GM12864 (cell line): ENCODE measurements at places on chromosomes 12 and 14.

DNA sequence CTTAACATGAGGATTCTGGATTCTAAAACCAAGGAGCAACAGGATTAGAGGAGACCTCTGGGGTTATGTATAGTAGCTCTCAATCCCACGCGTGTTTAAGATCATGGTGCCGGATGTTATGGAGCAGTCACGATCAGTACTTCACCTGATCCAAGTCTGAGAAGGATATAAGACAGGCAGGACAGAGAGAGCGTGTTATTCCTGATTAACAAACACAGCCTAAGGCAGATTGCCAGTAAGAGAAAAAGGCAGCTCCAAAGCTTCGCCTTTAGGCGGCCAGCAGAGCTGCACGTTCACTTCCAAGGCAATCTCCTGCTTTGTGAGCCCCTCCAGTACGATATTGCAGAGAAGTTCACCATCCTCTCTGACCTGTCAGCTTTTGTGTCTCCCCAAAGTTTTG, 5.5 kb downstream of the SETD3 start:
- no peak for DNase-seq

- no peak for DNase-seq
Observed at GRCh38 chr12:67460388-67460787, 188.2 kb upstream of the DYRK2 start.

DNA sequence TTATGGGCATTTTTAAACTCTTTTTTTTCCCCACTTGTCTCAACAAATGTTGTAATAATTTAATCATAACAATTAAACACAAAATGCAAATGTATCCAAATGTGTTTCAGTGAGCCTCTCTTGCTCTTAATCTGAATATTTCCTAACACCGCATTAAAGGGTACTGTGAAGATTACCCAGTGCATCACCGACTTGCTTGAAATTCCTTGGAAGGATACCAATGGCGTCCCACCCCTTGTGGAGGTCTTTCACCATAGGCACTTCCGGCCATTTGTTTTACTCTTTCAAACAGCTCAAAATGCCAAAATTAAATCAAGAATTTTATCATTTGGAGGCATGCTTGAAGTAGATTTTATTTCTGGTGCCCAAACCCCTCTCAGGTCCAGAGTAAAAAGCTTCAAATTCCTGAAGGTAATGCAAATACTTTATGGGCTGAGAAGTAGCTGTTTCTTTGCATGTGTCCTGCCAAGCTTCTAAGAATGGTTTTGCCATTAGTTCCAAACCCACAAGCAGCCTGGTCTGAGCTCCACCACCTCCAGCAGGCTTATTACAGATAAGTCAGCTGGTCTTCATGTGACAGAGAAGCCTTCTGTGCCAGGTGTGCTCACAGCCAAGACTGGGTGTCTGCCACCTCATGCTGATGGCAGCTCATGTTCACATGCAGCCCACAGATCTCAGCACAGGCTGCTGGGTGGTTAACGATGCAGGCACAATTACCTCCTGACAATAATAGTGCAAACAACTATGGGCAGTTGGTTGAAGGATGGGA, 16.4 kb upstream of the NUDT4 start:
- no peak for DNase-seq

- DNase-seq: no peak
Observed at GRCh38 chr14:66038618-66039017, 447.6 kb upstream of the CCDC196 start.

GRCh38 chr12:31218203-31219025, 107.5 kb downstream of the SINHCAF start:
- DNase-seq: no peak

- no peak for DNase-seq
Observed at GRCh38 chr12:116395396-116395795, 117.9 kb upstream of the MED13L start.

DNA sequence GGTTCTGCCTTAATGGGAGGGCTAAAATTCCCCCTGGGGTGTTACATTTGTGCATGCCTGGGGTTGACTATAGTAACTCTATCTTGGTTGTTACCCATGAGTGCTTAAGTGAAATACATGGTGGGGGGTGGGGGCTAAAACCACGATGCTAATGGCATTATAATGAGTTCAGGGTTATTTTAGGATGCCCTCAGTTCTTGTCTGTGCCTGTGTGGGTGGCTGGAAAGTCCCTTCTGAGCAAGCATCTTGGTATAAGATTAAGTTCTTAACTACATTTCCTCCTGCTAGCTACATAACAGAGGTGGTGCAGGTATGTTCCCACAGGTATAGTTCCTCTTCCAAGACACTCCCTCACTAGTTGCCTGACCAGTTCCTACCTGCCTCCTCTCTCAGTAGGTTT, 822.3 kb downstream of the LRFN5 start:
- DNase-seq: peak; percentile 34

DNA sequence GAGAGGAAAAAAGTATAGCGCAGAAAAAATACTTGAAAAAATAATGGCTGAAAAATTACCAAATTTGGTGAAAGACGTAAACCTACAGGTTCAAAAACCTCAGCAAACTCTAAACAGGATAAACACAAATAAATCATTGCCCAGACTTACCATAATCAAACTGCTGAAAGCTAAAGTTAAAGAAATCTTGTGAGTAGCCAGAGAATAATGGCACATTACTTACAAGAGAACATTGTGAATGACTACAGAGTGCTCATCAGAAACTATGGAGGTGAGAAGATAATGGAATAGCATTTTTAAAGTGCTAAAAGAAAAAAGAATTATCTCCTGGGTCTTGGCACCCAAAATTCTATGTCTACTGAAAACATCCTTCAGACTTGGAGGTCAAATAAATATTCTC, 36.0 kb downstream of the ATF1 start:
- DNase-seq: no peak

DNA sequence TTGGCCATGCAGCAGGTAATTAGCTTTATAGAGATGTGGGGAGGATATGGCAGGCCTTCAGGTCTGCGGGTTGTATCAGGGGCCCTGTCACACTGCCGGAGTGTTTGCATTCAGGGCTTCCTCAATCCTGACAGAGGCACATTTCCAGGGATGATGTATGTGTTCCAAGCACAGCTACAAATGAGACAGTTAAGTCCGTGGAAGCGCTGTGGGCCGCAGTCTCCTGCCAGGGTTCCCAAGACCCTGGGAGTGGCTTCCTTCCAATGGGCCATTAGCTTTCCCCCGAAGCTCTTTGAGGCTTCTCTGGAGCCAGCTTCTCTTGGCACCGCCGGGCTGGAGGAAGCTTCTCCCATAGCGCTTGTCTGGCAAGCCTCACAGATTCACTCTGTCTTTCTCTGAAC, 1524.7 kb upstream of the TMEM132C start:
- no peak for DNase-seq

GRCh38 chr14:69260190-69260860, 367 bp downstream of the GALNT16 start:
- DNase-seq: no peak

DNA sequence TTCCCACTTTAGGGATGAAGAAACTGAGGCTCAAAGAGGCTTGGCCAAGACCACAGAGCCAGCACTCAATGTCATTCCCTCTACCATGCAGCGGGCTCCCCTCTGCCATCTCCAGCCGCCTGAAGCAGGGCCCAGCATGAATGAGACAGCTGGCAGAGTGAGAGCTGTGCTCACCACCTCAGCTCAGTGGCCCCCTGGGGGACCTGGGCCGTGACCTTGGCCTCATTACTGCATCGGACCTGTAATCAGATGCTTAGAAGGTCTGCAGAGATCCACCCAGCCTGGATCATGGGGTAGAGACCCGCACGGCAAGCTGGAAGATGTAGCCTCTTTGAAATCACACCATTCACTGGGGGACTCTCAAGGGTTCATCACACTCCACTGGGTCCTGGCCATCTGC, 22.7 kb upstream of the CORO1C start:
- no peak for DNase-seq

GRCh38 chr12:88029093-88029665, at the start of gene C12orf50:
TSS of gene C12orf50 (minus strand) at chr12:88029401. CDS start at chr12:88026962, 2,439 bp downstream.
- no peak for DNase-seq

DNA sequence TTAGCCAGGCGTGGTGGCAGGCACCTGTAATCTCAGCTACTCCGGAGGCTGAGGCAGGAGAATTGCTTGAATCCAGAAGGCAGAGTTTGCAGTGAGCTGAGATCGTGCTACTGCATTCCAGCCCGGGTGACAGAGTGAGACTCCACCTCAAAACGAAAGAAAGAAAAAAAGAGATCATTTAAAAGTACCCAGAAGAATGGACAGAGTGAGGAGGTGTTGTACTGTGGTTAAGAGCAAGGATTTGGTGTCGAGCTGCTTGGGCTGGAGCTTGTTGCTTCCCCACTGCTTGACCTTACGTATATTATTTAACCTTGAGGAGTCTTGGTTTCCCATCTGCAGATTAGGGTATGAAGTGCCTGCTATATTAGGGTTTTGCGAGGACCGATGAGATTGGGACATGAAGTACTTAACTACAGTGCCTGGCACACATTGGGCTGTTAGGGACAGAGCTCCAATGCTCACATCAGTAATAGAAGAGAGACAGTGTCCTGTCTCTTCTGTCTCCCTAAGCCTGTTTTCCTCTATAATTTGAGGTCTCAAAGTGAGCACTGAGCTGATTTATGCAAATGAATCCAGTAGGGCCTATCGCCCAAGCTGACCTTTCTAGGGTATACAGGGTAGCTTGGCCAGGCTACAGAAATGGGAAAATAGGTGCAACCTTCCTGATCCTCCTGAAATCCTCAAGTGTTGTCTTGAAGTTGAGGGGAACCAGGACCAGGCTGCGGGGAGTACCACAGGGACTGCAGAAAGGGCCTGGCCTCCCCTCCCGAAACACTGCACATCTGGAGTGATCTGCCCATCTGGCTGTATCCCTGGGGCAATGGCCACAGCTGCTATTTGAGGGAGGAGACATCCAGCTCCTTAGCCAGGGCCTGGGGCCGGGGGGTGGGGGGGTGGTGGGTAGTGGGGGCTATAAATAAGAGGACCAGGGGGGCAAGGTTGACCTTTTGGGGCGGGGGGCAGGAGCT, 8.6 kb upstream of the HDAC7 start:
- DNase-seq: no peak

- no peak for DNase-seq
Observed at GRCh38 chr12:10505620-10506019, at the start of gene EIF2S3B. TSS of gene EIF2S3B (plus strand) at chr12:10505890. CDS start at chr12:10505903, 13 bp downstream.

DNA sequence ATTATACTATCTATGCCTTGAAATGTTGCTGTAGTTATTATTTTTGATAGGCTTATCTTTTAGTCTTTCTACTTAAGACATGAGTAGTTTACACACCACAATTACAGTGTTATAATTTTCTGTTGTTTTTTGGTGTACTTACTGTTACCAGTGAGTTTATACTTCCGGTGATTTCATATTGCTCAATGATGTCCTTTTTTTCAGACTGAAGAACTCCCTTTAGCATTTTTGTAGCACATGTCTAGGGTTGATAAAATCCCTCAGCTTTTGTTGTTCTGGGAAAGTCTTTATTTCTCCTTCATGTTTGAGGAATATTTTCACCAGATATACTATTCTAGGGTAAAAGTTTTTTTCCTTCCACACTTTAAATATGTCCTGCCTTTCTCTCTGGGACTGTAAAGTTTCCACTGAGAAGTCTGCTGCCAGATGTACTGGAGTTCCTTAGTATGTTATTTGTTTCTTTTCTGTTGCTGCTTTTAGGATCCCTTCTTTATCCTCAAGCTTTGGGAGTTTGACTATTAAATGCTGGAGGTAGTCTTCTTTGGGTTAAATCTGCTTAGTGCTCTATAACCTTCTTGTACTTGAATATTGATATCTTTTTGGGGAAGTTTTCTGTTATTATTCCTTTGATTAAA, 41.5 kb upstream of the FERMT2 start:
- no peak for DNase-seq

GRCh38 chr14:79915406-79915805, 295.9 kb downstream of the DIO2 start:
- no peak for DNase-seq
